ENCODE measurements at places on chromosomes 16 and 17.

DNA sequence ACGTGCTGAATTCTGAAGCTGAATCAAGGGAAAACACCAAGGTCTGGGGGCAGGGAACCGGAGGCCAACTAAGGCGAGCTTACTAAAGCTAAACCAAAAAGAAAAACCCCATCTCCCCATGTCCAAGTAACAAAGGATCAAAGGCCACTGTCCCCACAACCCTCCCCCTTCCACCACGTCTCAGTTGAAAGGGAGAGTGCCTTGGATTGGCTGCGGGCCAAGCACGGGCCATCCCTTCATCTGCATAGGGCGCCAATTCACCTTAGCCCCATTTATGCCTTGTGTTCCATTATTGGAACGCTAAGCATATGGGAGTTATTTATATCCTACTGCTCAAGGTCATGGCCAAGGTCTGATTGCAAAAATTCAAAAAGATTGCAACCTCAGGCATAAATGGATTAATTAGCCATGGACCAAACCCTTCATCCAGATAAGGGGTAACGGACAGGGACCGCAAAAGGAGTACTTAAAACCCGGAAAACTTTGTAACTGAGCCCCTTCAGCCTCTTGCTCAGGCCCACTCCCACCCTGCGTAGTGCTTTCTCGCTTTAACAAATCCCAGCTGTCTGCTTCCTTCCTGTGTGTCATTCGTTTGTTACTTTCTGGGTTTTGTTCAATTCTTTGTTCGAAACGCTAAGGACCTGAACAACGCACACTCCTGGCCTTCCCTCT, 740 bp upstream of the ATP6V0D1 start:
- peak; percentile 56 for DNase-seq

DNA sequence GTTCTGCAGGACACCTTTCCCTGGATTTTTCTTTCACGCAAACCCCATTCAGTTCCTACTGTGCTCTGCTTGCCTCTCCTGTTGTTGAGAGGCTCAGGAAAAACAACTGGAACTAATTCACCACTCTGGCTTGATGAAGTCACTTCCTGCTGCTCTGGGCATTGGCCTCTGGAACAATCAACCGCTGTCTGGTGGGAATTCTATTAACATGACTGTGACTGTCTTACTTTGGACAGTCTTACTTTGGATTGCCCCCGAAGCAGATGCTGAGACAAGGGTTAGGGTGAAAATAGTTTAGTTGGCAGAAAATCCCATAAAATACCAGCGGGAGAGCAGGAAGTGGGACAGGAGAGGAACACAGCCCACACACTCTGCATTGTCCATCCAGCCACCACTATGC, 90.0 kb upstream of the HSBP1 start:
- no peak for DNase-seq

GRCh38 chr17:33522623-33523022, 229.5 kb upstream of the ASIC2 start:
- DNase-seq: no peak

DNA sequence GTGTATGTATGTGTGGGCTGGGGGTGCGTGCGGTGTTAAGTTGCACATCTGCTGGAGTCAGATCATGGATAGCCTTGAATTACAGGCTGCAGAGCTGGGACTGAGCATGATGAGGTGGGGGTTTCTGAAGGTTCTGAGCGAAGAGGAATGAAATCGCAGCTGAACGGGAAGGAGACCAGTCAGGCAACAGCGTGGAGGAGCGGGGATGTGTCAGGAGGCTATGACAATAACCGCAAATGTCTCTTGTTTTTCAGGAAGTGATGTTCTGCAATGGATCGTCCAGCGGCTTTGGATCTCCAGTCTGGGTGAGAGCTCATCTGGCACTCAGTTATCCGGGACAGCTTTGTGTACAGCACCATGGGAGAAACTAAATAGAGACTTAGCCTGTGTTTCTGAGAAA, 20.9 kb downstream of the RGS9 start:
- DNase-seq: no peak

DNA sequence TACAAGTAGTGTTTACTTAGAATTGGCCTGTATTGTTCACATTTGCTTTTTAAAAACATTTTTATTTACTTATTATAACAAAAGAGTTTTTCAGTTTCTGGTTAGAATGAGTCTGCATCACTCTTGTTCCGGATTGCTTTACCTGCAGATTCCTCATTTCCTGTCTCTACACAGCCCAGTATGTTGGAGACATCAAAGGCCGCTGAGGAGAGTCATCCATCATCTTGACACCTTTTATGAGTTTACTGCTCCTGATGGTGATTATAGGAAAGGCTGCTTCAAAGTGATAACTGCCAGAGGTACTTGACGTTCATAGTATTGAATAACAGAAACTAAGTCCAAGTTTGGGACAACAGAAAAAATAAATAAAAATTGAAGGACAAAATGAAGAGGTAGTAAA, 490.5 kb upstream of the CA10 start:
- DNase-seq: no peak

DNA sequence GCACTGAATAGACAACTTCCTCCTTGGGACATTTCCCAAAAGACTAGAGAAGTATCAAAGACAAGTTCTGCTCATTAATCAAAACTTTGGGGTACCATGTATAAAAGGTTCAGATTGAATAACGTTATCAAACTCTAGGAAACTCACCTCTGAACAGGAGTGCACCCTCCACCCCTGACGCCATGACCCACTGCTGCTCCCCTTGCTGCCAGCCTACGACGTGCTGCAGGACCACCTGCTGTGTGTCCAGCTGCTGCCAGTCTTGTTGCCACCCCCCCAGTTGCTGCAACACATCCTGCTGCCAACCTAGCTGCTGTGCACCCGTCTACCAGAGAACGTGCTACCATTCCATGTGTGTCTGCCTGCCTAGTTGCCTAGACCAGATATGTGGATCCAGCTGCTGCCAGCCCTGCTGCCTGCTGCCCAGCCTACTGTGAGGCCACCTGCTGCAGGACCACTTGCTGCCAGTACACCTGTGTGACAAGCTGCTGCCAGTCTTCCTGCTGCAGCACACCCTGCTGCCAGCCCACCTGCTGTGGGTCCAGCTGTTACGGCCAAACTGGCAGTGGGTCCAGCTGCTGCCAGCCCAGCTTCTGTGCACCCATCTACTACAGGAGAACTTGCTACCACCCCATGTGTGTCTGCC, 13.8 kb upstream of the KRTAP9-2 start:
- no peak for DNase-seq

DNA sequence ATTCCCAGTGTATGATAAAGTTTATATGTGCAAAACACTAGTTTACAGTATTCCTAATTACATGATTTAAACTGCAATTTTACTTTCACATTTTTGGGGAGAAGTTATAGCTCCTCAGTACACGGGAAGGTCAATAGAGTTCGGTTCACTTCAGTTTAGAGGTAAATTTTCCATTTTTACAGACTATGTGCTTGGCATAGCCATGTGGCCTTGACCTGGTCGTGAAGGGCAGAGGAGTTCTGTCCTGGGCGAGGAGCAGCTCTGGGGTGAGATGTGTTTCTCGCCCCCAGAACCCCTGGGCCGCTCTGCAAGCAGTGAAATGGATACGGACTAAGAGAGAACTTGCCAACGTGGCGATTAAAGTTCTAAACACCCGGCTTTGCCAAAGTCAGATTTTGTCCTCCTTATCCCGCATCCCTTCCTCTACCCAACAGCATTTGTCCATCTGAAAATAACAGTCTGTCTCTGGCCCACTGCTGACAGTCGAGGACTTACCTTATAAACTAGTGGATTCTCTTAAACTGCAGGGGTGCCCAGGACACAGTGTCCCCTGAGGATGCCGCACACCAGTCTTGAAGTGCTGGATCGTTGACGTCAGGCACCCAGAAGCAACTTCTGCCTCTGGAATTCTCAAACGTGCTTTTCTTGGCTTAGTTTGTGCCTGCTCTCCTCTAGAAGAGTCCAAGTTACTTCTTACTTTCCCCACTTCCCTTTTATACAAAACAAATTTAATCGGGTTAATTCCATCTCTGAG, 1.5 kb upstream of the SIAH1 start:
- DNase-seq: no peak

GRCh38 chr17:77737442-77738265, 220.8 kb upstream of the TNRC6C start:
- no peak for DNase-seq

GRCh38 chr17:1379930-1380313, 20.1 kb downstream of the YWHAE start:
- DNase-seq: peak; percentile 49

DNA sequence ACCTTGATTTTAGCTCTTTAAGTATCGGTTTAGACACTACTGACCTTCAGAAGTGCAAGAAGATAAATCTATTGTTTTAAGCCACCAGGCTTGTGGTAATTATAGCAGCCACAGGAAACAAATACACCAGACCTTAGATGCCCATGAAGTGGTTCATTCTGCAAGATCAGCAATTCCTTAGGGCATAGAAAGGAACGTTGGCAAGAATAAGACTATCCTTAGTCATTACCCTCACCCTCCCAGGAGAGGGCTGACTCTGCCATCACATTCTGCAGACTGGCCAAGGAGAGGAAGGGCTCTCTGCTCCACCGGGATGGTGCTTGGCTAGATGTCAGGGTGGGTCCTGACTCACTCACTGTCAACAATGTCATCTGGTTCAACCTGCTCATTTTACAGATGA, 14.1 kb upstream of the NDEL1 start:
- no peak for DNase-seq

- DNase-seq: no peak
These were observed 14.5 kb upstream of the GPRC5C start for GRCh38 chr17:74417178-74418045.

GRCh38 chr17:49471089-49471683, 23.9 kb upstream of the NGFR start:
- DNase-seq: no peak

GRCh38 chr16:57689762-57690558, 4.6 kb upstream of the DRC7 start:
- peak; percentile 58 for DNase-seq

DNA sequence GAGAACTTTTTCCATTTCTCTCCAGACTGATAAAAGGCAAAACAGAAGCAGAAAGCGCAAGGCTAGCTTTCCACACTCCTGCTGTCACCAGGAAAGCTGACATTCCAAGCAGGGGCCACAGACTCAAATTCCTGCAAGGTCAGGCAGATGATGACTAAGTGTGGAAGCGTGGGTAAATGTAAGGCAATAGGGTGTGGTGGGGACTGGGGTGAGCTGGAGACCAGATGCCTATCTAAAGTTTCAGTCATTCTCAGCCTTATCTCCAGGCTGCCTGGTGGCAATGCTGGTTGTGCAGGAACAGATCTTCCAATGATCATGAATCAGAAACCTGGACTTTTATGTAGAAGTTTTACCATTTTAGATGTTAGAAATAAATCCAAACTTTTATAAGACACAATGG, 224.1 kb downstream of the GSG1L start:
- DNase-seq: no peak

DNA sequence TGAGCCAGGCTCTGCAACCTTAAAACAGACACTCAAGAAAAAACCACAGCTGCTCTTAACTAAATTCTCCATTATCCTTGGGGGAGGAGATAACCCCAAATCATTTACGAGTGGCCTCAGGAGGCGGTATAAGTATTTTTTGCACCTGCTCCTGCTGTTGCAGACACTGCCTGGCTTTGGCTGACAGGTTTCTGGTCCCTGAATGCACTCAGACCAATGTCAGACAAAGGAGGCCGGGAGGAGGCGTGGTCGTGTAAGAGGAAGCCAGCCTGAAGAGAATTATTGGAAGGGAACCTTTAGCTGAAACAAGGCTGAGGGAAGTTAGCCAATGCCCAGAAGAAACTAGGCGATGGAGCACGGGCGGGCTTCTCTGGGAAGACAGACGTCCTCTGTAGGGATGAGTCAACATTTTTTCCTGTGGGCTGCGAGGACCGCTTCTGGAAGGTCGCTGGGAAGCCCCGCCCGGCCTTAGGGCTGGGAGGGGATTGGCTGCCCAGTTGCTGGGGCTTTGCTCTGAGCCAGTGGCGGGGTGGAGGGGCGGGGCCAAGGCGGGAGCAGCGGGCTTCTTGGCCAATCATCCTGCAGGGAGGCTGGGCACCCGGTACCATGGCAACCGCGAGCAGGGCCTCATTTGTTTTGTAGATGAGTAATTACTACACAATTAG, 82.3 kb downstream of the CCDC182 start:
- peak; percentile 51 for DNase-seq

DNA sequence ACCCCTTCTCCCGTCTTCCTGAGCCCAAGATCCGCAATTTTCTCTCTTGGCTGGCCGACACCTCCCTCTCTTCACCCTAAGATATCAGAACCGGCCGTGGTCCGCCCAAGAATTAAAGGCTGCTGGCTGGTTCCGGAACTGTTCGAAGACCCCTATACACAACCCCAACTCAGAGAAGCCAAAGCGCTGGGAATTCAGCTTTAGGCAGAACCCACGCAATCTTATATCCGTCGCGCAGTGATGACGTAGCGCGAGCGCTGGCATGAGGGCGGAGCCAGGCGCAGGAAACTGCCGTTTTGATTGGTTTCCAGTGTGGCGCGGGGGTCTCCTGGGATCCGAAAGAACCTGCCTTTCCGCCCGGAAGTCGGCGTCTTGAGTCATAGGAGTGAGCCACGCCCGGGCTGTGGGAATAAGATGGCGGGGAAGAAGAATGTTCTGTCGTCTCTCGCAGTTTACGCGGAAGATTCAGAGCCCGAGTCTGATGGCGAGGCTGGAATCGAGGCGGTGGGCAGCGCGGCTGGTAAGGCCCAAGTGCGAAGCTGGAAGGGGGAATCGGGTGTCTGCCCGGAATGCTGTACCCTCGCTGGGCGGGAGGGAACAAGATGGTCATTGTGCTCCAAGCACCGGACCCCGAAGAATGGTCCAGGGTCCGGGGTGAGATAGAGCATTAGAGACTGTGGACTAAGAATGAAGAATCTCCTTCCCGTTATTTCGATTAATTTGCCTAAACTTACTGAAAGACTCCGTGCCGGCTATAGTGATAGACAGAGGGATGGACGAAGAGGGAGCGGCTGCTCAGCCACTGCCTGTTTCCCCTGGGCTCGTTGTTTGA, at the start of the genes RECQL5 and SAP30BP:
Gene RECQL5, minus strand, starts transcription at position 196 of the 832 bp plus-strand sequence. CDS start 597 bp downstream, outside the sequence.
Gene SAP30BP, plus strand, starts transcription at position 380 of the 832 bp plus-strand sequence. Its CDS starts 35 bp downstream, at position 415.
- peak; percentile 97 for DNase-seq

- no peak for DNase-seq
These were observed 190.2 kb upstream of the CDH11 start for GRCh38 chr16:65312071-65312470.

DNA sequence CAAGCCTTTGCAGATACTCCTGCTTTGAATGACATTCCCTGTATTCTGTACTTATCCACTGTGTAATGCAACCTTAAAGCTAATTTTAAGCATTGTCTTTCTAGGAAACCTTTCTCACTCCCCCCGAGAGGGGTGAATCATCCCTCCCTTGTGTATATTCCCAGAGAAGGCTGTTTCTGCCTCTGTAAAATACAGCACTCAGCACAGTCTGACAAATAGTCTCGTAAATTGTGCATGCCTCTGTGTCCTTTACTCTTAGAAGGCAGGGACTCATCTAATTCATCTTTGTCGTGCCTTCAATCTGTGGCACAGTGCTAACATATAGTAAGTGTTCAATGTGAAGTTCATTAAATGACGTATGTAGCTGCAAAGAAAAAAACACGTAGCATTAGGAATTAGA, 200.7 kb downstream of the CA10 start:
- DNase-seq: no peak

DNA sequence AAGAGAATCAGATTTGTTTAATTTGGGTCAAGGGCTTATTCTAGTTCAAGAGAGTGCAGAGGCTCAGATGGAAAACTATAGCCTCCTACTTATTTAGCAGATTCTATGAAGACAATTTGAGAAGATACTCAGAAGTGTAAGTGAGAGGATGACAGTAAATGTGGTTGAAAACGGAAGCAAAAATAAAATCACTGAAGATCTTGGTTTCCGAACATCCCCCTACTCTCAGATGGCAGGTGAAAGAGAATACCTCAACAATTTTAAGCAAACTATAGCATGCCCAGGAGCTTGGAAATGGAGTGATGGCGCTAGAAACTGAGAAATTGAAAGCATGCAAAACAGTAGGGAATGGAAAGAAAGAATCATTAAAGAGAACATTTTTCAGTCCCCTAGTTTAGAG, 705.5 kb upstream of the CDH8 start:
- no peak for DNase-seq

- DNase-seq: no peak
These were observed 252.2 kb downstream of the CPPED1 start for GRCh38 chr16:12551530-12551929.
